T47D (cell line): ENCODE measurements at places on chromosomes 1 and 21.
A peak's percentile ranks its signal among the peaks of the same experiment; 100 is the strongest.

DNA sequence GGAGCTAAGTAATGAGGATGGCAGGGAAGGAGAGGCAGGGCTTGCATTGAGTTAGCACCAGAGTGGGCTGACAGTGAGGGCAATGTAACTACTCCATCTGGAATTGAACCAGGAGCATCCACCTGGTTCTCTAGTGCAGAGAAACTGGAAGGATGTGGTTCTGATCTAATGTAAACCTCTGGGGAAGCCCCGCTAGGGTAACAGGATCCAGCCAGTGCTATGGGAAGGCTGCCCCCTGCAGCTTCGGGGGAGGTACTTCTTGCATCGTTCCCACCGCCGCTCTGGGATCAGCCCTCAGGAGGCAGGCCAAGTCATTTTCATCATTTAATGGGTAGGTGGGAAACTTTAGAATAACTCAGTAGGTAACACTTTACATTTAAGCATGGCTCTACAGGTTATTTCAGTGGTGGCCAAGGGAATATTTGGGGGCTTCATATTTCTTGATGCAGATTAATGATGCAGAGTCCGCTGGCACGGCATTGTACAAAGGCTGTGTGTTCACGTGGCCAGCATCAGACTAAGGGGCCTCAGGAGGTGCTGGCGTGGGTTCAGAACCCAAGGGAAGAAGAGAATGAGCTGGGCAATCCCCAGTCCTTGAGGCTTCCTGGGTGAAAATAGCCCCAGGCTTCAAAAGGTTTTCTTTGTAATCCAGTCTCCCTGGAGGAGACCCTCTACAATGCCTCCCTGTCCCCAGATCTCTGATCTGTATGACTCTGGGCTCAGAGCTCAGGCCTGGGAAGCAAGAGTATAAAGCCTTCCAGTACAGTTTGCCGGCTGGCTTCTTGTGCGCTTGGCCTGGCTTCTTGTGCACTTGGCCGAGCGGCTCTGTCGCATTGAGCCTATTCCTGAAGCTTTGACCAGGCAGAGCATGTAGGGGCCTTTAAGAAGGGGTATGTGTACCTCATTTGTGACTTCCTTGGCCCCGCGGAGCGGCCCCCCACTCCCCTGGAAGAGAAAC, 26.4 kb upstream of the KAZN start:
- DNase-seq, result no peak

GRCh38 chr1:44617703-44618029, 56.6 kb downstream of the TMEM53 start:
- no peak for DNase-seq

DNA sequence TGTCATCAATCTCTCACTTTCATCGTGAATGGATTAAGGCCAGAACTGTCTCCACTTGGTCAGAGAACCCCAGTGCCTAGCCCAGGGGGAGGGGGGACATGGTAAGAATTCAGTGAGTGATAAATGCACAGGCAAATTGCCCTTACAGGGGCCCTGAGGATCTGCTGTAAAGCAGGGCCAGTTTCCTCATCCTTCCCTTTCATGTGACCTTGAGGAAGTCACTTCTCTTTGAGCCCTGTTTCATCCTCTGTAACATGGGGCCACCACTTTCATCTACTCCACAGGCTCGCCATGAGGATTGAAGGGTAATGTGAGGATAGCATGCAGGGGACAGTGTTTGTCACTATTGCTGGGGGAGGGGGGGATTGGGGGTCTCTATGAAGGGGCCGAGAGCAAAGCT, 28.1 kb upstream of the C1QA start:
- no peak for DNase-seq

DNA sequence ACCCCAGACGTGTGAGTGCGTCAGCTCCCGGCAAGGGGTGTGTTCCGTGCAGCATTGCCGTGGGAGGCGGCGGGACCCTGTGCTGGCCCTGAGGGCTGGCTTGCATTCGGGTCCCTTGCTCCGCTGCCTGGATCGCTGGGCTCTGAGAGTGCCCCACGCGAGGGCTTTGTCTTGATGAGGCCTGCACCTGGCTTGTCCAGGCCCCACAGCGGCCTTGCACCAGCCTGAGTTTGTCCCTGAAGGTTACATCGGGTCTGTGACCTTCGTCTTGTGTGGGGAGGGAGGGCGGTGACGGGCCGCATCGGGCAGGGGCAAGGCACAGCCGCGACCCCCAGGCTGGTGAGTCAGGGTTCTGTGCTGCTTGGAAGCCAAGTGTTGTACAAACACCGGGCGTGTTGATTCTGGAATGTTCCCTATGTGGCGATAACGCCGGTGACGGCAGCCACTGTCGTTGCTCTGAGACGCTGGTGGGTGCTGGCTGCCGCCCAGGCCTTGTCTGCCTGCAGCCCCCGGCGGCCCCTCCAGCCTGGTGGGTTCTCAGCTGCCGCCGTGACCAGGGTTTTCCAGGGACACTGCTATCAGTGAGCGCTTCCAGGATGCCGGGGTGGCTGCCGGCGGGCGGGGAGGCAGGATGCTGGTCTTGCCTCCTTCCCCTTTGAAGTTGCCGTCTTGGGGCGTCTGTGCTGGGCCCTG, 42.9 kb downstream of the SLX9 start:
- no peak for DNase-seq

GRCh38 chr1:172394141-172394751, 26.2 kb upstream of the C1orf105 start:
- DNase-seq, result no peak

DNA sequence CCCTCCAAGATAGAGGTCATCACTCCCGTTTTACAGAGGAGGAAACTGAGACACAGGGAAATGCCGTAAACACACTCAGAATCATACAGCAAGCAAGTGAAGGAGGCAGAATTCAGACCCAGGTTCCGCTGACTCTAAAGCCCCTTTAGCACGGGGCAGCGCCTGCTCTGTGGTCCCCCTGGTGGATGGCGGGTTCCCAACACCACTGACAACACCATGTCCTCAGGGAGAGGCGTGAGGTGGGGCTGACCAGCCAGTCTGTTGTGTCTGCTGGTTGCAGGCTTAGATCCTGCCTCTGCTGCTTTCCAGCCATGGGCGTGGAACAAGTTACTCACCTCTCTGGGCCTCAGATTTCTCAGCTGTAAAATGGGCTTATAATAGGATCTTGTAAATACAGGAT, 617.3 kb downstream of the MATN1 start:
- DNase-seq, result no peak

GRCh38 chr1:47468709-47469389, 31.0 kb downstream of the FOXD2 start:
- no peak for DNase-seq

DNA sequence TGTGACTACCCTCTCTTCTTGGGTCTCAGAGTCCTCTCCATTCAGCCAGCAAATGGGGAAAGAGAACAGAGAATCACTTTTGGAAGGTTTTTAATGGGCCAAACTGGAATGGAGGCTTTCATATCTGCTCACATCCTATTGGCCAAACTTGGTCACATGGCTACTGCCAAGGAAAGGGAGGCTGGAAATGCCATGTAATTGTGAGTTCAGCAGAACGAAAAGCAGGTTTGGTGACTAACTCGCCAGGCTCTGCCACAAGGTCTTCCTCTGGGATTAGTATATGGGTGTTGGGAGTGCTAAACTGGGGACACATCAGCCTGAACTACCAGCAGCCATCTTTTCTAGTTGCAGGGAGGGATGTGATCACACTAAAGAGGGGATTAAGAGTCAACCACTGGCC, 19.2 kb downstream of the RD3 start:
- no peak for DNase-seq

DNA sequence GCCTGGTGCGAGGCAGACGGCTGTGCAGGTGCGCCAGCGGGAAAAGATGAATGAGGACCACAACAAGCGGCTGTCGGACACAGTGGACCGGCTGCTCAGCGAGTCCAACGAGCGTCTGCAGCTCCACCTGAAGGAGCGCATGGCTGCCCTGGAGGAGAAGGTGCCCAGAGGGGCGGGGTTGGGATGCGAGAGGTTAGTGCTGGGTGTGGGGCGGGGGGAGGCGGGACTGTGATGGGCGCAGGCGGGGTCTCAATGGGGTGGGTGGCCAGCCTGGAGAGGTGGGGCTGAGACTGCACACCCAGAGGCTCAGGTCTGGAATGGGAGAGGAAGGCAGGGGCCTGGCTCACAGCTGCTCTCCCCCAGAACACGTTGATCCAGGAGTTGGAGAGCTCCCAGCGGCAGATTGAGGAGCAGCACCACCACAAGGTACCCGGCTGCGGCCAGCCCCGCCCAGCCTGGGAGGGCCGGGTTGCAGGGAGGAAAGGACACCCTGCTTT, 22.3 kb downstream of the PPFIA4 start:
- DNase-seq, result peak; percentile 69

DNA sequence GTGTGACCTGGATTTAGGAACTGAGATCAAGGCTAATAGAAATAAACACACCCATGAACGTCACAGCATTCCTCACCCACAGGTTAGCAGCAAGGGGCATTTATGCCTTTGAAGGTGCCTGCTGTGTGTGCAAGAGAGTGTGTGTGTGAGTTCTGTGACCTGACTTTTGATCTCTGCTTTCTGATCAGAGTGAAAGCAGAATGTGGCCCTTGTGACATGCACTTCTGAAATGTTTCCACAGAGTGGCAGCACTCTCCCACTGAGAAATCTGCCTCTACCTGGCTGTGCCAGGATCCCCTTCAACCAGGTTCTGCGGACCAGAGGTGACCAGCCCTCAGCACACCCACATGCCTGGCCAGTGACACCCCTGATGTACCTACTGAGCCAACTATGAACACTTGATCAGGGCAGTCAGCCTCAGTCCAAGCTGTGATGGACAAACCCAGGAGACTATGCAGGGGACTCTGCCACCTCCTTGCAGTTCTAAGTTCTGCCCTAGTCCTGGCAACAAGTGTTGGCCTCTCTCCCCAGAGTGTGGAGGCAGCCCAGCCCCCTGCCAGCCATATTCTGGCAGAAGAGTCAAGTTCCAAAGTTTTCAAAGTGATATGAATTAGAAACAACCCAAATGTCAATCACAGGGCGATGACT, 41.0 kb downstream of the RXRG start:
- peak; percentile 66 for DNase-seq

DNA sequence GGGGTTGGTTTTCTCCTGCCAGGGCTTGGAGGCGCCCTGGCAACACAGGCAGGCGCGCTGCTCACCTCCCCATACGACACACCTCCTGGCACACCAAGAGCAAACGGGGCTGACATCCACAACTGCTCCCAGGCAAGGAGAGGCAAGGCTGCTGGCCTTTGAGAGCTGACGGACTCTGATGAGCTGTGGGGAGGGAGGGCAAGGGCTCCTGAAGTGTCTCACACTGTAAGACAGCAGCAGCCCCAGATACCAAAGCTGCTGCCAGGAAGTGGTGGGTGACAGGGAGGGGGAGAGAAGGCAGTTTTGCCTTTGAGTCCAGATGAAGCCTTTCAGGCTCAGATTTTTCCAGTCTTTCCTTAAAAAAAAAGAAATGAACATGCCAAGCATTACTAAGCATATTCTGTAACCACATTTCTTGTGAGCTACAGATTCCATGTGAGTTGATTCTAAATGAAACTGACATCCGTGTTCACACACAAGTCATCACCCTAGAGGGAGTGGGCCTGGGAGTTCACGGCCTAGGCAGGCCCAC, 24.3 kb downstream of the PGBD5 start:
- DNase-seq, result no peak

- DNase-seq, result no peak
These were observed 79.5 kb downstream of the SDCCAG8 start for GRCh38 chr1:243335292-243335691.

GRCh38 chr1:234963180-234963903, 165.3 kb downstream of the TOMM20 start:
- no peak for DNase-seq

- no peak for DNase-seq
These were observed 20.4 kb upstream of the PADI2 start for GRCh38 chr1:17139637-17140036.

- DNase-seq, result no peak
These were observed 3.9 kb upstream of the MEF2D start for GRCh38 chr1:156504438-156504813.

- DNase-seq, result peak; percentile 36
These were observed 53.4 kb downstream of the KRTAP19-8 start for GRCh38 chr21:30984889-30985288.

GRCh38 chr1:222124602-222125001, 382.7 kb upstream of the DUSP10 start:
- DNase-seq, result no peak

- no peak for DNase-seq
These were observed 57.9 kb upstream of the PRKACB start for GRCh38 chr1:84086189-84086588.
